Activated CD4-positive, alpha-beta T cell treated with anti-CD3 and anti-CD28 coated beads, Interleukin-2, amount 50 U/mL, for 4 hours (primary cell): ENCODE measurements at places on chromosomes 11 and 22.

GRCh38 chr22:46390652-46391301 lies 55.3 kb downstream of the TRMU start:
- no peak for DNase-seq

- DNase-seq: no peak
Observed at GRCh38 chr11:118272001-118272400, 7.9 kb upstream of the MPZL2 start.

GRCh38 chr11:47850337-47850736 lies 2.2 kb upstream of the NUP160 start:
- no peak for DNase-seq

DNA sequence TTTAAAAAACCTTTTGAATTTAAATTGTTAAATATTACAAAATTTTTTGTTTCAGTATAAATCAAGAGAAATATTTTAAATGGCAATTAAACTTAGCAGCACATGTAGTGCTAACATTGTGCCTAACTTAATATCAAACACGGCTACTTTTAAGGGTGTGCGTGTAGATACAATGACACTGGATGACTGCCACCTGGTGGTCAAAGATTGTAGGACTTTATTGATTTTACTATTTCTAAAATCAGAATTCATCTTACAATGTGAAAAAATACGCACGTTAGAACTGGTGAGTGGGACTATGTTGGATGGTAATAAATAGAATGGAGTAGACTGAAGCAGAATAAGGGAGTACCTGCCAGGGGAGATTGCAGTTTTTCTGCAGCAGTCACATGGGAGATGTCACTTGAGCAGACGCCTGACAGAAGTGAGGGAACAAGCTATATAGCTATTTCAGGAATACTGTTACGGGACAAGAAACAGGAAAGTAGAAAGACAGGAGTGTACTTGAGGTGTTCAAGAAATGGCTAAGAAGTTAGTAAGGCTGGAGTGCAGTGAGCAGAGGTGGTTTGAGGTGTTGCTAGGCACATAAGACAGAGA lies 52.9 kb downstream of the UVRAG start:
- DNase-seq: peak; percentile 11

GRCh38 chr11:72548463-72548862 lies 114.1 kb upstream of the CLPB start:
- no peak for DNase-seq

DNA sequence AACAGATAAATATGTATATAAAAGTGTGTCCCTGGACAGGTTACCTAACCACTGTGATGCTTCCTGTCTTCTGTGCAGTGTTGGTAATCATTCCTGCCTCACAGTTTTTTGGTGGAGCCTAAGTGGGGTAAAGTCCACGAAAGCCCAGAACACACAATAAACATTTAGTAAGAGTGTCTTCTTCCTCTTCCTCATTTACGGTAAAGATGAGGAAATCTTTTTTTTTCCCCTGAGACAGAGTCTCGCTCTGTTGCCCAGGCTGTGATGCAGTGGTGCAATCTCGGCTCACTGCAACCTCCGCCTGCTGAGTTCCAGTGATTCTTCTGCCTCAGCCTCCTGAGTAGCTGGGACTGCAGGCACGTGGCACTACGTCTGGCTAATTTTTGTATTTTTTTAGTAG lies 117.1 kb downstream of the LDLRAD3 start:
- no peak for DNase-seq

DNA sequence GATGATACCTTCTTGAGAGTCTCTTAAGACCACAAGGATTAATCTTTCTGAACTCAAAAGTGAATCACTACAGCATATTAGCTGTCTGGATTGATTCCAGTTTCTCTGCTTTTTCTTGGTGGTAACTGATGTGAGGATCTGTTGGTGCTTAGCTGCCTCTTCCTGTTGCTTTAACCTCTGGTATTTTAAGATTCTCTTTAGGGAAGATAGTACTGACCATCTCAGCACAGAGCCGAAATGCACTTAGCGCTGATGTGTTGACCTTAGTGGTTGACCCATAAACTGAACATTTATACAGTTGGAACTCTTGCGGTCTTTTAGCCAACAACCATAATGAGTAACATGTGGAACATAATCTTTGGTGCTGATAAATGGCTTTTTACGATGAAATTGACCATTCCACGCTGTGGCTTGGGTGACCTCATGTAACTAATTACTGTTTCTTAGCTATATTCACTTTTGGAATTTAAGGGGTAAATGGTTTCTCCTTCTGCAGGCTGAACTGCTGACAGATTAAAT lies 33.7 kb downstream of the APLP2 start:
- no peak for DNase-seq
